ENCODE measurements at places on chromosomes 12 and 14.

DNA sequence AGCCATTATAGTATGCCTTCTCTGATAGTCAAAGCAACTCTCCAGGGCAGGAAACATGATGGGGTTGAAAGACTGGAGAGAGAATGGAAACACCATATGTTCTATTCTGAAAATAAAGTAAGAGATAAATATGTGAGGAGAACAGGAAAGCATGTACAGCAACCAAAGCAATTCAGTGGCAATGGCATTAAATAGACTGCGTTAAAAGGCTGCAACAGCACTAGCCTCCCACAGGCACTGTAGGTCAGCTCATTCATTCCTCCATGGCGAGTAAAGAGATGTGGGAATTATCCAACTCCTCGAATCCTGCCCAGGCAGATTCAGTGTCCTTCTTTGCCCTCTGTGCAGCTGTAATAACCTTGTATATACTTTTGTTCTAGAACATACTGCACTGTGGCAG is 43.8 kb downstream of the ANO6 start:
- DNase-seq: peak; percentile 54

DNA sequence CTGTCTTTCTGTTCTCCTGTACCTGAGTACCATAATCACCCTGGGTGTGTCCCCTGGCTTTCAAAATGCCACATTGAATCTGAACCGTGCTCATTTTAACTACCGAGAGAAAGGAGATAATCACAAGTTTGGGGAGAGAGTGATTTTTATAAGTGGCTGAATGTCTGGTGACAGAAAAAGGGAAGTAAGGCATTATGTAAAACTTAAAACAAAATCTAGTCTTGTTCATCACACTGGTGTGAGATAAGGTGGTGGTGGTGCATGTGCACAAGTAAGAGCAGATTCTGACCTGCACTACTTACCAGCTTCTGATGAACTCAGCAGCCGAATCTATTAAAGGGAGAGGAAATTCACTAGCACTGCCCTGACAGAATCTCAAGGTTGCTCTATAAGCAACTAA is 56.3 kb downstream of the SPPL3 start:
- DNase-seq: no peak

DNA sequence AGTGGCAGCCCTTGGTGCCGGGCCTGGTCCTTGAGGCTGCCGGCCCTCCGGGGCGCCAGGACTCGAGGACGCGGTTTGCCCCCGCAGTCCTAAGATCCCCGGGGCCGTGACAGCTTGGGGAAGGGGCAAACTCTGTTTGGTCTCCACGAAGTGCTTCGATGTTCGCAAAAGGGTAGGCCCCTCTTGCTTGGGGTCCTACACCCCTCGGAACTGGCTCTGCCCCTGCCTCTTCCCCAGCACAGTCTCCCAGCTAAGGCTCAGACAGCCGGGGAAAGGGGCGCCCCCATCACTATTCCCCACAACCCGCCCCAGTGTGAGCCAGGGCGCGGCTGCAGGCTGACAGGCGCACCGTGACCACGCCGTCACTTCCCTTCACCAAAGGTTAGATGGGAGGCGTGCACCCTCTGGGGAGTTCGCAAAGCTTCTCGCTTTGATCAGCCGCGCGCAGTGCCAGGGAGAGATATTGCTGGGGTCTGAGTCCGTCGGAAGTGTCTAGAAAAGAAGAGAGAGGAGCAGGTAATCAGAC is 7.2 kb upstream of the OTX2 start:
- DNase-seq: no peak

GRCh38 chr14:73662487-73662943 is 17.7 kb downstream of the DNAL1 start:
- DNase-seq: peak; percentile 90

DNA sequence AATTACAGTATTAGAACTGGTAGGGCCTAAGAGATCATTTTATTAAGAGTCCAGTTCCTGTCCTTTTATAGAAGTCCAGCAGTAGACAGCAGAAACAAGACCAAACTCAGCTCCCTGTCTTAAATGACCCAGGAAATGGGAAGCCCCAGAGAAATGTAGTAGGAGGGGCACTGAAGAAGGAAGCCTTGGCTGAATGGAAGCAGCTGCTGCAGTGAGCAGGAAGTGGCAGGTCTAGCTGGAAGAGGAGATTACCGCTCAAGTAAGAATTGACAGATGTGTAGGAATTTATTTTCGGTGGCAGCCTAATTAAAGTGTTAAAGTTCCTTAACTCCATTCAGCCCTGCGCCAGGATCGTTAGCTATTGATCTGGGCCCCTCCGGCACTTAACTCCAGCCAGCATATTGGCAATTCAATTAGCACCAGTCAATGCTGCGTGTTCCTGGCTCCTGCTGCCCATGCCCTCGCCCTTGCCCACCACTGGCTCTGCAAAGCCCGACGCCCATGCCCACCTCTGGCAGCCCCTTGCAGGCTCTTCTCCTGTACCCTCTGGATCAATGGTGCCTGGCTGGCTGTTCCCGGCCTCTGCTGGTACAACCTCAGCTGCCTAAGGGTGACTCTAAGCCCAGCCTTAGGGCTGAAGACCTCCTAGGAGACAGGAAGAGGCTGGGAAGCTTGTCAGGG is 21.1 kb downstream of the ZFHX2 start:
- DNase-seq: no peak

- peak; percentile 26 for DNase-seq
Measured at GRCh38 chr12:120466560-120467315, 2.8 kb downstream of the SRSF9 start.

GRCh38 chr14:54804538-54805041 is 98.0 kb downstream of the GCH1 start:
- no peak for DNase-seq

DNA sequence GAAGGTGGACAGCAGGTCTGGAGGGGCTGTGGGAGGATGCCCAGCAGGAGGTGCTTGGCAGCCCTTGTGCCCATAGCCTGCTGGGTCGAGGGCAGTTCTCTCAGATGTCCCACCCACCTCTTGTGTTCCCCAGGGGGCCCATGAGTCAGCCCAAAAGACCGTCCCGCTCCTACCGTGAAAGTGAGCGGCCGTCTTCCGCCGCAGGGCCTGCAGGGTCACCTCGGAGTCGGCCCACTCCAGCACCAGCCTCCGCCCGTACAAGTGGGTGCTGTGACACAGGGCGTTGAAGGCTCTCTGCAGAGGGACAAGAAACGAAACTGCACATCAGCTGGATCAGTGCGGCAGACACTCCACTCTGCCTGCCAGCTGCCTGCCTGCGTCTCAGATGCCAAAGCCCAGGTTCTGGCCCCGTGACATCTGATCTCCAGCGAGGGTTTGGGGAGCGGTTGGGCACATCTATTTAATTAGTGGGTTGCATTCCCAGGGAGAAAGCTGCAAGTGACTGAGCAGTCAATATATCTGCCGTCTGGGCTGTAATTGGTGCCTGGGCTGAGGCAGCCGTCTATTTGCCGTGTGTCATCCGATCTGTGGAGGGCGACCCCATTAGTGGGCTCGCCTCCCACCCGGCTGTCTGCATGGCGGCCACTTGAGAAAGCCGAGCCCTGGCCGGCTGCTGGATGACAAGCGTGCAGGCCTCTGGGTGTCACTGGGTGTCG is 121.5 kb downstream of the RBM19 start:
- no peak for DNase-seq

DNA sequence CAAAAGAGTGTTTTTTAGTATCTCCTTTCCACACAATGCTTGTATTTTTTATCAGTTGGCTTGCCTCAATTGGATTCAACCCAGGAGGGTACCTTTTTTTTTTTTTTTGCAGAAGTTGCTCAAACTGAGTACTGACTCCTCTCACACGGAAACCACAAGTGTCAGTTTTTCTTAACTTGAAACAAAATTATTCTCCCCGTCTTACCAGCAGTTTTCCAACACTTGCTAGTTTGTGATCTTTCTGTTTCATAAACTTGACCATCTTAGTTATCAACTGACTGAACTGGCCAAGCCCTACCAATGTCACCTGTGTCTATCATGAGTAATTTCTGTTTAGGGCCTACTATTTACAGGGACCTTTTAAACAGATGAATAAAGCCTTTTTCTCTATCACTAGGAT is 34.1 kb upstream of the ITPR2 start:
- no peak for DNase-seq

DNA sequence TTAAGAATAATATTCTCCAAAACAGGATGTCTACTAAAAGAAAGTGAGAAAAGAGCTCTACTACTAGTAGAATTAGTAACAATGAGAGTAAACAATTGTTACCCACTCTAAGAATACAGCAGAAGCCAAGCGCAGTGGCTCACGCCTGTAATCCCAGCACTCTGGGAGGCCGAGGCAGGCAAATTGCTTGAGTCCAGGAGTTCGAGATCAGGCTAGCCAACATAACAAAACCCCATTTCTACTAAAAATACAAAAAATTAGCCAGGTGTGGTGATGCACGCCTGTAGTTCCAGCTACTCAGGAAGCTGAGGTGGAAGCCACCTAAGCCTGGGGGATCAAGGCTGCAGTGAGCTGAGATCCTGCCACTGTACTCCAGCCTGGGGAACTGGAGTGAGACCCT is 4.7 kb downstream of the DNAJC14 start:
- DNase-seq: no peak

- no peak for DNase-seq
Measured at GRCh38 chr12:77089686-77090220, 24.4 kb upstream of the E2F7 start.

- no peak for DNase-seq
Measured at GRCh38 chr12:2039034-2039433, 13.8 kb upstream of the CACNA1C start.

- no peak for DNase-seq
Measured at GRCh38 chr14:34667007-34667406, 37.1 kb upstream of the SNX6 start.

DNA sequence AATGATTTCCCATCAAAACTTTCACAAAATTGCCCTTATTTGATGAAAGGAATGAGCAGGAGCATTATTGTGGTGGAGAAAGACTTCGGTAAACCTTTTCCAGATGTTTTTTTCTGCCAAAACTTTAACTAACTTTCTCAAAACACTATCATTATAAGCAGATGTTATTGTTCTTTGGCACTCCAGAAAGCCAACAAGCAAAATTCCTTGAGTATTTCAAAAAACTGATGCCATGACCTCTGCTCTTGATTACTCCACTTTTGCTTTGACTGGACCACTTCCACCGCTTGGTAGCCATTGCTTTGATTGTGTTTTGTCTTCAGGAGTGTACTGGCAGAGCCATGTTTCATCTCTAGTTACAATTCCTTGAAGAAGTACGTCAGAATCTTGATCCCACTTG is 29.7 kb upstream of the RAB21 start:
- DNase-seq: no peak

DNA sequence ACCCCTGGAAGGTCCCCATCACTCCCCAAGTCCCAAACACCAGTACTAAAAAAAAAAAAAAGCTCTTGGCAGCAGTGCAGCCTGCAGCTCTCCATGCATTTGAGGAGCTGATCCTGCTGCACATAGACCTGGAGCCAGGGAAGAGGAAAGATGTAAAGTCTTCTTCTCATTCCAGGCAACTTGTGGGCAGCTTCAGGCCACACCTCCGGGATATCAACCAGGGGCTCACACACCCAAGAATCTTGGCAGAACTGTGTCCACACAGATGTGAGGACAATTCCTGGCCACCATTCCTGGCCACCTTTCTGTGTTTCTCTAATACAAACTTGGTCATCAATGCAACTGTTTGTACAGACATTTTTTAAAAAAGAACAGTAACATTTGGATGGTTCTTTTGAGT is 72.7 kb downstream of the TMEM132C start:
- DNase-seq: no peak

- no peak for DNase-seq
Measured at GRCh38 chr12:97568336-97569180, 106.0 kb downstream of the RMST start.

- DNase-seq: no peak
Measured at GRCh38 chr12:125113263-125113662, 48.0 kb downstream of the AACS start.

DNA sequence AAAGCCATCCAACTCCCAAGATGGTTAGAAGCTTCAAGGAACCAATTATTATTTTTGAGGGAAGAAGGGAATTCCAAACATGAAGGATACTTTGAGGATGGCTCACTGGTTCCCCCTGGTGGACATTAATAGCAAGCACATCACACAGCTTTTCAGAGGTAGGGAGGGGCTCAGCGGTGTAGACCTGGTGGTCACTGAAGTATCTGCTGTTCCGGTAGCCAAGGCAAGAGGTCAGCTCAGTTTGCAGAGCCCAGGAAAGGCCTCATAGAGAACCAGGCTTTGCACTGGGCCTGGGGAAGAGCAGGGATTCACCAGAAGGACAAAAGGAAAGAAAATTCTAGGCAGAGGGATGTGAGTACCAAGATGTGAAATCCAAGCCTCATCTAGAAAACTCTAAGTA is 118.7 kb downstream of the KSR2 start:
- peak; percentile 47 for DNase-seq

GRCh38 chr14:63512861-63513260 is 30.3 kb downstream of the PPP2R5E start:
- DNase-seq: no peak

- DNase-seq: no peak
Measured at GRCh38 chr14:89454996-89455395, 38.0 kb upstream of the FOXN3 start.

GRCh38 chr12:64610079-64610659 is at the start of gene RASSF3:
Gene RASSF3, plus strand, starts transcription at chr12:64610495. Its CDS starts 138 bp downstream, at chr12:64610633.
- peak; percentile 72 for DNase-seq

DNA sequence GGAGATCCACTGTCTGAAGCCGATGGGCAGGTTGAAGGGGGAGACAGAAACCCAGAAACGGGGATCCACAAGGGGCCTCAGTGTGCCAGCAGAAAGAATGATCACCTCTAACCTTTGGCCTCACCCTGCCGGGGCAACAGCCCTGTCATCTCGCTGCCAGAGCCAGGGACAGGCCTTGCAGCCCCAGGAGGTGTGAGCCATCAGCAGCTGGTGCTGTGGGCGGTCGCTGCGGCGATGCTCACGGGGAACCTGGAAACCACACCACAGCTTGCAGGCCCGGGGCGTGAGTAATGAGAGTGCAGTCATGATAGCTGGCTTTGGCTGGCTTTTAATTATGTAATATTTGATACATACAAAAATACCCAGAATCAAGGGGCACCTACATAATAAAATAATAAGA is 4.7 kb upstream of the TTC7B start:
- peak; percentile 50 for DNase-seq

DNA sequence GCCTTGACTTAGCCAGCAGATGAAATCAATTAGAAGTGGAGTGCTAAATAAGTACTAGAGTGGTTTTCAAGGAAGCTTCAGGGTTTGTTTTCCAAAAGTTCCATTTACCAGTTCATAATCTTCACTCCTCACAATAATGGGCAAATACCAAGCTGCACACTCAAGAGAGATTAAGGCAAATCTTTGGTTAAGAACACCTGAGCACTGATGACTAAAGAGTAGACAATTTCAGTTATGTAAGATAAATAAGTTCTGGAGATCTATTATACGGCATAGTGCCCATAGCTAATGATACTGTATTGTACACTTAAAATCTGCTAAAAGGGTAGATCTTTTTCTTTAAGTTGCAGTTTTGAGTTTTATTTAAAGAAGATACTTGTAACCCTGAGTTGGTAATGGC is 125.0 kb downstream of the ARMH4 start:
- no peak for DNase-seq
